Calu3 (cell line): ENCODE measurements at places on chromosomes 7 and 10. TPM values are rescaled to one million over a fixed set of nuclear protein-coding genes. Genes with fewer than 3 reads are reported as not detected.

- DNase-seq = no peak
These were observed 4.9 kb downstream of the PURB start for GRCh38 chr7:44880317-44881018.

DNA sequence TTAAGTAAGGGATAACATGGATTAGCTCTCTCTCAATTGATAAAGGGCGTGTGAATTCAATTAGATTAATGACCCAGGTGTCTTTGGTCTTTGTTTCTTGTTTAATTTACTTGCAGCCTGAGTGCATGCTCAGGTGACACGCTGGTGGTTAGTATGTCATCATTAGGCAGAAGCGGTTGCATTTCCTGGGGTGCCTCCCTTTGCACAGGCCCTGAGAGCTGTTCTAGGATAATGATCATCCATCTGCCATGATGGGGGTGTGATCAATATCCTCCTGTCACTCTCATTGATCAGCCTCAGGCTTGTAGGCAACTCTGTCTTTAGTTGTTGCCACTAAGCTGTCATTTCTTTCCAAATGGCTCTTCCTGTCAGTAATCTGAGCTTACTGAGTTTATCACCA, 99.6 kb upstream of the NPS start:
- DNase-seq = no peak

DNA sequence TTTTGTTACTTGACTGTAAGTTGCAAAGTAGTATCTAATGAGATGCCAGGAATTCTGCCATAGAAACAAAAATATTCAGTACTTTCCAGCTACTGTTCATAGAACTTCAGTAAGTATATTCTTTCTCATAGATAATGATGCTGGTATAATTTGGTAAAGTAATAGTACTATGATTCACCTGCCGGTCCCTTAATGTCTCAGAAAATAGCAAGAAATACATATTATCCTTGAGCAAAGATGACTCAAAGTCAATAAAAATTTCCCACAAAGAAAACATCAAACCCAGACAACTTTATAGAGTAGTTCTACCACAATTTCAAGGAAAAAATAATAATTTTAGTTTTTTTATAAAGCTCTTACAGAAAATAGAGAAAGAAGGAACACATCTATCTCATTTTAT, 105.4 kb downstream of the EPDR1 start:
- DNase-seq = no peak

Gene STAG3
- total RNA-seq = 0.66 and 1.2 TPM in 2 replicates

Gene GPR37
- total RNA-seq = 7.5 and 7.9 TPM in 2 replicates

Gene PTF1A
- total RNA-seq = not detected in 2 replicates

GRCh38 chr7:158811461-158811860, 17.8 kb downstream of the ESYT2 start:
- peak; percentile 23 for DNase-seq

- no peak for DNase-seq
These were observed 75.2 kb downstream of the INSIG1 start for GRCh38 chr7:155372782-155373358.

GRCh38 chr7:22900784-22901183, 78.1 kb upstream of the TOMM7 start:
- DNase-seq = no peak

DNA sequence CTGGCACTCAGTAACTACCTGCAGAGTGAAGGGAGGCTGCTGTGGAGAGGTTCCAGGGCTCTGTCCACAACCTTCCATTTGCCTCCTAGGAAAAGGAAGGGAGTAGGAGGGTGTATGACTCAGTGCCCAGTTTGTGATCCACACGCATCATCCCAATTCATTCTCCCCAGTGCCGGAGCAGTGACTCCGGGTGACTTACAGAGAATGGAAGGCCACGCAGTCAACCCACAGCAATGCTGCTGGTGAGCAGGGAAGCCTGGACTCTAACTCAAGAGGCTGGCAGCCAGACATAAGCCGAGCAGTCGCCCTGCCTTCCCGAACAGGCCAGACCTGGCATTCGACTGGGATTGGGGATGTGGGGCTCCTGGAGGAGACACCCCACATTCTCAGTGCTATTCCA, 139.9 kb downstream of the SH3PXD2A start:
- no peak for DNase-seq

- DNase-seq = no peak
These were observed 44.7 kb downstream of the MGMT start for GRCh38 chr10:129511758-129512157.

GRCh38 chr10:80172896-80173295, 32.4 kb downstream of the ANXA11 start:
- peak; percentile 51 for DNase-seq

Gene PGAM1
- total RNA-seq = 148 and 157 TPM in 2 replicates

GRCh38 chr7:129188372-129188891, at the start of gene SMO:
Gene SMO, plus strand, starts transcription at chr7:129188633. Its CDS starts 519 bp downstream, at chr7:129189152.
- no peak for DNase-seq

DNA sequence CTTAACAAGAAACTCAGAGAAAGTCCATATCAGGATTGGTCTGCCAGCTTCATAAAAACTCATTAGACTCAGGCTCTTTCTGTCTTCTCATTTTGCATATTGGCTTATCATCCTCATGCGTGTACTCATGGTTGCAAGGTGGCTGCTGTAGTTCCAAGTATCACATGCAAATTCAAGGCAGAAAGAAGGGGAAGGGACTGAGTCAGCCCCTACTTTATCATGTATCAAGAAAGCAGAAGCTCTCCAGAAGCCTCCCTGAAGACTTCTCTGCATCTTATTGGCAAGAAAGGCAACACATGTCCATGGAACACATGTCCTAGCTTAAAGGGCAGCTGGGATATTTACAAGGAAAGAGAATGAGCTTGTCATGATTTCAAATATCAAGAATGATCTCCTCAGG, 19.4 kb upstream of the EZH2 start:
- DNase-seq = no peak

DNA sequence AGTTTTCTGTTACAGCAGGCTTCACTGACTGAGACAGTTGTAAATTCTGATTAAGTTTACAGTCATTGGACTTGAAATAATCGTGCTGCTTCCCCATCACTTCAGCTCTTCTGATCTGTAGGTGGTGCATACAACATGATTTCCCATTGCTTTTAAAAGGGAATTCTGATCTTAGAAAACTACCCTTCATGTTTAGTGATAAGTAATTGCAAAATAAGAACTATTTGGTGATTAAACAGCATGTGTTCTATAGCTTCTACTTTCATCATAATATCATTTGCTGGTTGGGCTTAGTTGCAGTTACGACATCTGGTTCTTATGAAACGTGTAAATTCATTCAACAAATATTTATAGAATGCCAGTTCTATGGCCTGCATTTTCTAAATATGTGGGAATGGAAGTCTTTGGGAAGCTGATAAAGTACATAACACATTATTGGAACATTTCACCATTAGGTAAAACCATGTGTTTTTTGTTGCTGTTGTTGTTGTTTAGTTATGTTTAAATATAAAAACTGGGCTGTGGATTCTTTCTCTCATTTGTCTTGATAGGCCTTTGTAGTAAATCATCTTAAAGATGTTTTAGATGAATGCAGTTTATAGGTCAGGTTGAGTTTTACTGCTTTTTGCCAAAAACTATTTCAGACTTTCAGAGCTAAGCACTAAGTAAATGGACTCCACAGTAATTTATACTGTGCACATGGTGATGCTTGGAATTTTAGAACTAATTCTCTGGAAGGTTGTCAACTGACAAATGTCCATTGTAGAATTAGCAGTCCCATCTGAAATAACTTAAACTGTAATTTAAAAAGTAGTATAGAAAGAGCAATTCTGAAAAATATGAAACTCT, 13.1 kb downstream of the GNAI1 start:
- no peak for DNase-seq

- DNase-seq = no peak
These were observed 32.8 kb upstream of the SORCS3 start for GRCh38 chr10:104608091-104608828.

DNA sequence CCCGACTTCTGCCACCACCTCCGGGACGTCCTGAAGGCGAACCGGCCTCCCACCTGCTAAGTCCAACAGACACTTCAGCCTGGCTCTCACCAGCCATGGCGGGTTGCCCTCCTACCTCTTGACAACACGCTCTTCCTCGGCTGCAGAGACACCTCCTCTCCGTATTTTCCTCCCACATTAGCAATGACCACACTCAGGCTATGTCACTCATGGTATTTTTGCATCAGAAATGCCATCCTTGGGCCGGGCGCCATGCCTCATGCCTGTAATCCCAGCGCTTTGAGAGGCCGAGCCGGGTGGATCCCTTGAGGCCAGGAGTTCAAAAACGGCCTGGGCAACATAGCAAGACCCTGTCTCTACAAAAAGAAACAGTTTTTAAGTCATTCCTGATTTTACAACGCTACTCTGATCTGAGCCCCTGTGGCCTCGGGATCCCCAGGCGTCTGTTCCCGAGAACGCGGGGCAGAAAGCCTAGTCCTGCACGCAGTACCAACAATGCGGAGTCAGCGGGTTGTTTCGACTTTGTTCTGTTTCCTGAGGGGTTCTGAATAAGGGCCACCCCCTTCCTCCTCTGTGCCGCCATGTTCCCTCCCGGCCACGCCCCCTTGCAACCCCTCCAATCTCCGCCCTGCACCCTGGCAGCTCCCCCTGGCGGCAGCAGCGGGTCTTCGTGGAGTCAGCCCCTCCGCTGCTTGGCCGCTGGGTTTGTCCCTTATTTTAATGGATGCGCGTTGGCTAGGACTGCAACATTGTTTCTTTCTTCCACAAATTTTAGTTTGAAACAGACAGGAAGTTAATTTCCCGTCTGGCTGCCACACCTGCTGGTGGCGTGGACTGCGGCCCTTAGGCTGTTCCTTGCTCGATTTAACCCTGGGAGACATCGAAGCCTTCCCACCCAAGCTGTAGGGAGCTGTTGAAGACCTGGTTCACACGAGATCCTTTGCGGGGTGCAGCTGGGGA, 9.7 kb upstream of the ZFAND2A start:
- DNase-seq = peak; percentile 45

DNA sequence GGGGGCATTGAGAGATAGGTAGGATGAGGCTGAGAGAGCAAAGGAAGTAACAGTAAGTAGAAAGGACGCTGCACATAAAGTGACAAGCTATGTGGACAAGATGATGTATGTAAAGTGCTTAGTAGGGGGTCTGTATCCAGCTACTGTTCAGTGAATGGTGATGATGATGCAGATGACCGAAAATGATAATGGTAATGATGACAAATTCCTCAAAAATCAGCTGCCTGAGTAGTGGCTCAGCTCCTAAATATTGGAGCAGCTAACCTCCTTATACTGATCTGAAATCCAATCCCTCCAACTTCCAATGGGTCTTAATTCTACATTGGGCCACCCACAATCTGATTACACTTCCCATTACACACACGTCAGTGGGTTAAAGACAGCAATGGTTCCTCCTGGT, 27.1 kb upstream of the KCNMA1 start:
- DNase-seq = no peak

- no peak for DNase-seq
These were observed 293.7 kb upstream of the POM121L12 start for GRCh38 chr7:52741670-52742290.

DNA sequence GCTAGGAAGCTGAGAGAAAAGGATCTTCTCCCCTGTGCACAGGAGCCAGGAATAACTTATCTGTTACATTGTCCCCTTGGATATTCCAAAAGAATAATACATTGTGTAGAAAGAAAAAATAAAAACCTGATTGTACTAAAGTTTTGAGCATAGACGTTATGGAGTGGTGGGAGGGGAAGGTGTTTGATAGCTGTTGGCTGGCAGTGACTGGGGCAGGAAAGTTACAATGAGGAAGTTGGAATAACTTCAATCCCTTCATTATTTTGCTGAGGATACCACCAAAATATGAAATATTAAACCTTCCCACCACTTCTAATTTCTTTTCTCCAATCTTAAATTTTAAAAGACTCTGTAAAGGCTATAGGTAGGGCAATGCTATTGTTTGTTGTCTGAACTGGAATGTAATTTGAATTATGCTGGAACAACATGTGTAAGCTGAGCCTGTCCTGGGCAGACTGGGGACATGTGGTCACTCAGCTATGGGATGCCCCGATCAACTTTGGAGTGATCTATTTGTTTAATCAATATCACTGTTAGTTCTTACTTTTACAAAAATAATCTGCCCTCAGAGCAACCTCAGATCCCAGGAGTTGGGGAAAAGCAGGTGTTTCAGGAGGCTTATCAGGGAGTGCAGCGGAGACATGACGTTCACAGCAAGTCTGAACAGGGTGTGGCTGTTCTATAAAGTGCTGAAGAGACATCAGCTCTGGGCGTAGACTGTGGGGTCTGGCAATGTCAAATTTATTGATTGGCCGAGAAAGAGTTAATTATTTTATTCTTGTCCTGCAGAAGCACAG, 20.8 kb downstream of the CYP3A43 start:
- no peak for DNase-seq

GRCh38 chr10:20363684-20364083, 533.4 kb downstream of the NEBL start:
- DNase-seq = no peak

- DNase-seq = no peak
These were observed 68.1 kb upstream of the NANOS1 start for GRCh38 chr10:118961436-118961835.

- DNase-seq = peak; percentile 70
These were observed 89.2 kb downstream of the ADCY1 start for GRCh38 chr7:45663167-45663921.

GRCh38 chr7:105014693-105015389, 836 bp downstream of the KMT2E start:
- DNase-seq = peak; percentile 23

DNA sequence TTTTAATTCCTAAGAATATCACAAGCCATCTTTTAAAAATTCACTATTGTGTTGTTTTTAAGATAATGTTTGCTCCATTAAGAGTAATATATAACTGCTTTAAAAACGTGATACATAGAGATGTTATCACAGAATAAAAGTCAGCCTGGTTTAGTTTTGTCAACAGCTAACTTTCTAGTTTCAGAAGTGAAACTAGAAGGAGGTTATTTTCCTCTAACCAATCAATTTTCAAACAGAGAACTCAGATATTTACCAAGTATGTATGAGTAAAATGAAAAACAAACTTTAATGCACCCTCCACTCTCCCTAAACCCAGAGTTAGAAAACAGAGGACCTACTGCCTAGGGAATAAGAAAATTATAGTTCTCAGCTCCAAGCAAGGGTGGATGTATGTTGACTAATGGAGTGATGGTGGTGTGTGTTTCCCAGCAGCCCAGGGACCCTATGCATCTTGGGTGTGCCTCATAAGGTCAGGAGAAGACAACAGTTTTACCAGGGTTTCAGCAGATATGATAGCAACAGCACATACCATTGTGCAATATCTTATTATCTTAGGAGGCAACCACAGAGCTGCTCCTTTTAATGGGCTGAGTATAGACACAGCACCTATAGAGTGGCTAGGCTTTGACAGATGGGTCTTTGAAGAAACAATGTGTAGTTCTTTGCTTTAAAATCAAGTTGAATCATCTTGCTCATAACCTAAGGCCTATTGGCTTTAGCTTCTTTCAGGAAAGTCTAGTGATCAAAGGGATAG, 58.4 kb downstream of the PTPRZ1 start:
- DNase-seq = no peak
